ENCODE measurements at places on chromosomes 16 and 17. TPM values are rescaled to one million over a fixed set of nuclear protein-coding genes. Genes with fewer than 3 reads are reported as not detected.

GRCh38 chr17:72204742-72205141, 83.9 kb downstream of the SOX9 start:
- peak; percentile 87 for DNase-seq

GRCh38 chr17:67490471-67490870, 113.4 kb downstream of the PITPNC1 start:
- DNase-seq = no peak

DNA sequence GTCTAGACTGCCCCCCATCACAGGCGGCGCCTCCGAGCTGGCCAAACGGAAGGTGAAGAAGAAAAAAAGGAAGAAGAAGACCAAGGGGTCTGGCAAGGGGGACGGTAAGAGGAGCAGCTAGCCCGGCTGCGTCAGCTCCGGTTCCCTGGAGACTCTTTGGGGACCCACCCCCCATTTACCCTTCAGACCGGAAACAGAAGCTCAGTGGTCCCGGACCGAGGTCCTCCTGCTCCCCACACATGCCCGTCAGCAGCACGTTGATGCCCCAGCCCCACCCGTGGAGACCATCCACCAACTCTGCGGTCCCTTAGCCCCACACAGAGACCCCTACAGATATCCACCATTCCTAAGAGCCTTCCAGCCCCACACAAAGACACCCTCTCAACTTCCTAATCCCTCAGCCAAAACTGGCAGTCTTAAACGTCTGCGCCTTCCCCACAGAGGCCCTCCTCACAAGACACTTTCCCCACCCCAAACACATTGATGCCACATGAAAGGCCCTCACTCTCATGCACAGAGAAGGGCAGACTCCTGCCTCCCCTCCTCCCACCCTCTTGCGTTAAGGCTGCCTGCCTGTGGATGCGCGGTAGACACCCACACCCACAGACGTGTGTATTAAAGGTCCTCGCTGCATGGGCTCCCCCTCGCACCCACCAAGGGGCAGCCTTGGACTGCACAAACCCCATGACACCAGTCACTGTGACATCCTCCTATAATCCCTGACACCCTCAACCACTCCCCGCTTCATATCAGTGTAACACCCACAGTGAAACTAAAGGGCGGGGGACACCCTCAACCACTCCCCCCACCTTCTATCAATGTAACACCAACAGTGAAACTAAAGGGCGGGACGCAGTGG, 58.2 kb upstream of the RPH3AL start:
- DNase-seq = peak; percentile 35

DNA sequence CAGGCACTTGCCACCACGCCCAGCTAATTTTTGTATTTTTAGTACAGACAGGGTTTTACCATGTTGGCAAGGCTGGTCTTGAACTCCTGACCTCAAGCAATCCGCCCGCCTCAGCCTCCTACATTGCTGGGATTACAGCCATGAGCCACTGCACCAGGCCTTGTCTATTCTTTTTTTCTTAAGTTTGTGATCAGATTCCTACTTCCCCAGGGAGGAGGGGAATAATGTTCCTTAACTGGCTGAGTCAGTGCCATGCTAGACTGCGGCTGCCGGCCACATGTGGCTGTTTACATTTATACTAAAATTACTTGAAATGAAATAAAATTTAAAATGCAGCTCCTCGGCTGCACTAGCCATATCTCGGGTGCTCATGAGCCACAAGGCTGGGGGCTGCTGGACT, 27.8 kb upstream of the USP36 start:
- DNase-seq = no peak

DNA sequence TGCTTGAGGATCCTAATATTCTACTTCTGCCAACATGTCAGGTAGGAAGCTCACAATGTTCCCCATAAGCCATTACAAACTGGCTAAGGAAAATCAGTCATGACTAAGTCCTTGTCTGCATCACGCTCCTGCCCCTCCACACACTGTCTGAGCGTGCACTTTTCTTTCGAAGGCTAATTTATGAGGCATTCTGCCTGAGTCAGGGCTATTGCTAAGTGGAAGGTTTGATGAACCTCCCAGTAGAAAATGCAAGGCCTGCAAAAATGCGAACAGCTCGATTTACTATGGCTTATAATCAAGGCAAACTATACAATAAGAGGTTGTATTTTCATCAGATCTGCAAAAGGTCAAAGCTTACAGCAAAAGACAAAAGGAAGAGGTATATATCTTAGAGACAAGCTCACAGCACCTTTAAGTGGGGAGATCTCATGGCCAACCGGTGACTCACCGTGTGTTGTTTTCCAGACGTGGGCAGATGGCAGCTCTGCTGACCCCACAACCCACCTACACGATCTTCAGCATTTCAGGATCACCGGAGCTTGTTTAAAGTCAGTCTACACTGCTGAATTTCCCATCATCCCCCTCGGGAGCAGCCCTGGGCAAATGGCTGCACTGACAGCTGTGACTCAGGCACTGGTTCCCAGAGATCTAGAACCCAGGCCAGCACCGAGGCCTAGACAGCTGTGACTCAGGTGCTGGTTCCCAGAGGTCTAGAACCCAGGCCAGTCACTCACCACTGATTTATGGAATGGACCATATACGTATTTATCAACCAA, 26.1 kb downstream of the MEAK7 start:
- no peak for DNase-seq

DNA sequence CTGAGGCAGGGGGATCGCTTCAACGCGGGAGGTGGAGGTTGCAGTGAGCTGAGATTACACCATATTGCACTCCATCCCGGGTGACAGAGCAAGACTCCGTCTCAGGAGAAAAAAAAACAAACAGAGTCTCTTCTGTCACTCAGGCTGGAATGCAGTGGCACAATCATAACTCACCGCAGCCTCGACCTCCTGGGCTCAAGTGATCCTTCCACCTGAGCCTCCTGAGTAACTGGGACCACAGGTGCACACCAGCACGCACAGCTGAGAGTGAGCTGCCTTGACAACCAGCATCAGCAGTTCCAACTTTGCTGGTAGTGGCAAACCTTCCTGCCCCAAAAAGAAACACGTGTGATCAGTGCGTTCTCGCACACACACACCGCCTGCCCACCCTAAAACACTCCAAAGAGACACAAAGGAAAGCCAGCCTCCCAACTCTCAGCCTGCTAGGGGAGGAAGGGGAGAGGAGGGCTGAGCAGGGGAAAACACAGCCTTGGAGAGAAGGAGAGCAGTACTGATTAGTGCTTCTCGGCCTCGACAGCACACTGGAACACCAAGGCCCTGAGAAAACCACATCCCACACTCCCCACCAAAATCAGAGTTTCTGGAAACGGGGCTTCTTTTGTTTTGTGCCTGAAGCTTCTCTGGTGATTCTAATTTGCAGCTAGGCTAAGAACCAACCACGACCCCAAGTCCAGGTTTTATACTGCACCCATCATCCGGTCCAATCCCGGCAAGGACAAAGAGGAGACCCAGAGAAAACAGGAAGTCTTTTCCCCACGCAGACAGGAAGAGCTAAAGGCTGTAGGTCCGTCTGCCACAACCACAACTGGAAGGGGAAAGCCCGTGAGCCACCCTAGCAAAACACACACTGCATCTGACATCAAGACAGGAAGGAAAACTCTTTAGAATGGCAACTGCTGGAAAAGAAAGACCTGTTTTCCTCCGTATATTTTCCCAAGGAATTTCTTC, 28.8 kb downstream of the ZCCHC14 start:
- no peak for DNase-seq

DNA sequence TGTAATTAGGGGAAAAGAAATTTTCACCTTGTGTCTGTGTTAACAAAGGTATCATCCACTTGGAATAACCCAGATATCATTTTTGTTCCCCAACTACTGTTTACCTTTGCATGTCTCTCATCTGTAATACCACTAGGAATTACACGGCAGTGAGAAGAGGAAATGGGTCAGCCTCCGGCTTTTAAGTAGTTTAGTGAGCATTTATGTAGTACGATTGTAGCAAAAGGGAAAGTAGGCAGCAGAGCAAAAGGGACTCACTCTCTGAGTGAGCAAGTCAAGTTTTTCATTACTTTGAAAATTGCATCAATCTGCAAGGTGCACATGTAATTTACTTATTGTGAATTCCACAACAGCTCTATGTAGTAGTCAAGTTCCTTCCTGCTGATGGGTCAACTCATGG, 11.2 kb downstream of the PHF12 start:
- DNase-seq = no peak

The UTS2R gene
- 0.48 TPM for total RNA-seq

The STX1B gene
- total RNA-seq = 1.2 TPM

- no peak for DNase-seq
Measured at GRCh38 chr17:60391471-60392041, 377 bp downstream of the USP32 start.

DNA sequence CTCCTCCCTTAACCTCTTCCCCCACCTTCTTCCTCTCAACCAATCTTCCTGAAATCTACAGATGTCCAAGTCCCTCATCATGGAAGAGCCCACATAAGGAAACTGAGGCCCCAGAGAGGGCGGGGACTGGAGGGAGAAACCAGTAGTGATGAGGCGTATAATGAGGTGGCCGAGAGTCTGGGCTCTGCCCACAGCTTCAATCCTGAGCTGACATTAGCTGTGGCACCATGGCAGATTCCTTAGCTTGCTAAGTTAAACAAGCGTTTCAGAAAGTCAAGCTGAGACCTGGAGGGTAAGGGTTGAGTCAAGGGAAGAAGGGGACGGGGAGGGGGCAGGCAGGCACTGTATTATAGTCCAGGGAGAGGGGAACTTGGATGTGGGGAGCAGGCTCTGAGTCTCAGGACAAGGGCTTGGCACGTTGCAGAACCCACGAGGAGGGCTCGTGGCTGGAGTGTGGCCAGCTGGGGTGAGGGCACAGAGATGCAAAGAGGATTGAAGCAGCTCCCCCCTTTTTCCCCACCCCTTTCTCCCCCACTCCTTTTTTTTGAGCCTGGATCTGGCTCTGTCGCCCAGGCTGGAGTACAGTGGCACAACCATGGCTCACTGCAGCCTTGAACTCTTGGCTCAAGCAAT, 13.3 kb downstream of the ARHGAP23 start:
- no peak for DNase-seq

Measured in umbilical cord (tissue), 2 donors.